ENCODE measurements at places on chromosomes 2 and 18.
A peak's percentile ranks its signal among the peaks of the same experiment; 100 is the strongest.

DNA sequence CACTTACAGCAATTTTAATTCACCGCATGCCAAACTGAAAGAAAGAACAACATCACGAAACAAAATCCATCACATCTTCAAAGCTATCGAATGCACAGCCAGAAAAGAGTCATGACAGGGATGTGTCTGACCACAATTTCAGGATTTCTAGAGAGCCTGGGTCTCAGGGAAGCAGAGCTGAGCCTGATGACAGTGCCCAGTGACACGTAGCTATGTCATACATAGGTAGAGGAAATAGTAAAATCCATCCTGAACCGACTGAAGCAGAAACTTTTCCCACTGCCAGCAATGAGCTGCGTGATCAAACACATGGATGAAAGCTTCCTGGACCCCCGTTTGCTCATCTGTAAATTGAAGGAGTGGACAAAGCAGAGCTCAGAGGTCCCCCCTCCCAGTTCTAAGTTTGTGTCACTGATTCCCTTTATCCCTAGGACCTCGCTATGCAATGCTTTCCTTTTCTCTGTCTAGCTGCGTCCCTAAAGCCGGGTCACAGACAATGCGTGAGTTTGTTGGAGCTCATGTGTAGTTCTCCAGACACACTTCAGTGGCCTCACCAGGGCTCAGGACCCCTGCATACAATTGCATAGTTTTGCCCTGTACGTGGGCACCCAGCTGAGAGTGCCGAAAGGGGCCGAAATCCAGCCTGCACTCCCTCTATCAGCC is 37.6 kb downstream of the CCBE1 start:
- DNase-seq, result no peak

DNA sequence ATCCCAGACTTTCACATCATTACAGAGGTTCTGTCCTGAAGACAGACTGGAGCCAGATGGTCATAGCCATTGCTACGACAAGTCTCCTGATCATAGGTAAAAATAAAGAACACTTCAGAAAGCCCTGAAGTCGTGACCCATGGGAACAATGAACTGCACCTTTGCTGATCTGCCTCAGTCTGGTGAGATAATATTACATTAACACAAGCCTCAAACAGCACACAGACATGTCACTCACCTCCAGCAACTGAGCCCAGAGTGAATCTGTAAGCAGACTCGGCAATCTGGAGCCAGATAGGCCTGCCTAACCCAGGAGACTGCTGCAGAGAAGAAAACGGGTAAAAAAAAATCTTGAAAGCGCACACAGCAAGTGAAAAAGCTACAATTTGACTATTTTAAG is 79.2 kb downstream of the SLC25A12 start:
- DNase-seq, result no peak

- DNase-seq, result no peak
These were observed 305.7 kb downstream of the AGPS start for GRCh38 chr2:177698281-177698680.

DNA sequence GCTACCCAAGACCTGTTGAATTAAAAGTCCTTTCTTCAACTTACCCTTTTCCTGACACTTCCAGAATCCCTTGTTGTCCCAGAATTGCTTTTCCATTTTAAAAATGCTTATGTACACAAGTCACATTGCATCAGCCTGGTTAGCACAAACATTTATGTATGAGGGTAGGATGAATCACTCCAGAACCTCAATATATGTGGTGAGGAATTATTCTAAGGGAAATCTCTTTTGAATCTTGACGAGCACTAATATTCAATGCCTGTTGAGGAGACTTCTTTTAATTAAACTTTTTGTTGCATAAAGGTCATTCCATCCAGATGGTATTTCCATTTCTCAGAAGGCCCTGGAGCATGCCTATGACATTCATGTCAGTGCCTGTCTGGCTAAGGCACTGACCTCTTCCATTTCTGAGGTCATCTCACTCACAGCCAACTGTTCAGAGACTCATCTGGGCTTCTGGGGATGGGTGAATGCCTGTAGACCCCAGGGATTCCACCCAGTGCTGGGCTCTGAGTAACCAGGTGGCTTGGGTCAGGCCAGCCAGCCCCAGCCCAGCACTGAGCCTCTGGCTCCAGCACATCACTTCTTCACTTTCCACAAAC is 28.2 kb downstream of the ACMSD start:
- DNase-seq, result no peak

DNA sequence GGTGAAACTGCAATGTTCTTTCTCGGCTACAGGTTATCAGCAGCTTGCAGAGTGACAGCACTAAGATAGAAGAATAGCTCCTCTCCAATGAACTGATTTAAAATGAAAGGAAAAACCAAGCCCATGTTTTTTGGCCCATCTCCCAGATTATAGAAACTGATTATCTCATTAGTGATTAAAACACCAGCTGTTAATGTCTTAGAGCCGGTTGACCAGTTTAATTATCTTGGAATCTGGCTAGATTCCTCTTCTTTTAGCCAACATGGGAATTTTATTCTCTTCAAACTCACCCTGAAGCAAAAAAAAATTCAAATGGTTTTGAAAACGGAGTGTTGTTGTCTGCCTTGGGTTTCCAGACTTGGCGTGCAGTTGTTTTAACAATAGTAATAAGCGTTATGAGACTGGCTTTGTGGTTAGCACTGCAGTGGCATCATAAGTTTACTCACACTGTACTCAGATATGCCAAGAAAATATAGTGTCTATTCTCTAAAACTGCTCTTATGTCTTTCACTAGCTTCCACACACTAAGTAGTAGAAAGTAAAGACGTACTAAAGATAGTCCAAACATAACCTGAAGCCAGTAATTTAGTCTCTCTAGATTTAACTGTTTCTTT is 665.3 kb downstream of the STK39 start:
- DNase-seq, result no peak

GRCh38 chr2:101521487-101521886 is 46.6 kb upstream of the RFX8 start:
- DNase-seq, result no peak

- no peak for DNase-seq
These were observed 277.4 kb downstream of the TNS1 start for GRCh38 chr2:217725409-217725808.

DNA sequence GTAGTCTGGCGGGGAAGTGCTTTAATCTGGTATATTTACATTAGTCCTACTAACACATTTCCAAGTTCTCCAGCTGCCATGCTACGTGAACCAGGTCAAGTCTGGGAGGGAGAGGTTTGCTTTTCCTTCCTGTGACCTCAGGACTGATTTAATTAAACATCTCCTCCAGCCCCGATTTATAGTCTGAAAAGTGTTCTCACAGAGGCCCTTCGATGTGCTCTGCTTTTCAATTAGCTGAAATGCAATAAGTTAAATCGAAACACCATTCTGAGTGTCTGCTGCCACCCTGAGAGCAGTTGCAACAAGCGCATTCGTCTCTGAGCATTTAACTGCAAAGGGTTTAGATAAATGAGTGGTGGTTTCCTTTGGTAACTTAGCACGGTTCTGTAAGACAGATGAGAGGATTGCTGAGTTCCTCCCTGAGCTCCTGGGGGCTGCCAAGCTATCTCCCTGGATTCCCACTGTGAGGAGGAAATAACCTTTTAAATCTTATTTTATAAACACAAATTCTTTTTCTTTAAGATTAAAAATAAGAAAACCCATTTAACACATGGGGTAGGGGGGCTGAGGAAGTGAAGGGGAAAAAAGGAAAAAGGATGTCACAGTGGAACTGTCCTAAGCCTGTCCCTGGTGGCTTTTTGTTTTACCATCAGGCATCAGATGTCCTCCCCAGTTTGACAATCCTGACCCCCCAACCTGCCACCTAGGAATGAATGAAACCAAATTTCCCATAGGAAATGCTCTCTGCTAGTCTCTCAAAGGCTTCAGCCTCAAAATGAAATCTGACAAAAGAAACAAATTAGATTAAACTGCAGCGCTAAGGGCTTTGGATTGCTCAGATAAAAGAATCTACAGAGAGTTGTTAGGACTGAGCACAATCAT is 56.5 kb upstream of the CREB1 start:
- peak; percentile 65 for DNase-seq

DNA sequence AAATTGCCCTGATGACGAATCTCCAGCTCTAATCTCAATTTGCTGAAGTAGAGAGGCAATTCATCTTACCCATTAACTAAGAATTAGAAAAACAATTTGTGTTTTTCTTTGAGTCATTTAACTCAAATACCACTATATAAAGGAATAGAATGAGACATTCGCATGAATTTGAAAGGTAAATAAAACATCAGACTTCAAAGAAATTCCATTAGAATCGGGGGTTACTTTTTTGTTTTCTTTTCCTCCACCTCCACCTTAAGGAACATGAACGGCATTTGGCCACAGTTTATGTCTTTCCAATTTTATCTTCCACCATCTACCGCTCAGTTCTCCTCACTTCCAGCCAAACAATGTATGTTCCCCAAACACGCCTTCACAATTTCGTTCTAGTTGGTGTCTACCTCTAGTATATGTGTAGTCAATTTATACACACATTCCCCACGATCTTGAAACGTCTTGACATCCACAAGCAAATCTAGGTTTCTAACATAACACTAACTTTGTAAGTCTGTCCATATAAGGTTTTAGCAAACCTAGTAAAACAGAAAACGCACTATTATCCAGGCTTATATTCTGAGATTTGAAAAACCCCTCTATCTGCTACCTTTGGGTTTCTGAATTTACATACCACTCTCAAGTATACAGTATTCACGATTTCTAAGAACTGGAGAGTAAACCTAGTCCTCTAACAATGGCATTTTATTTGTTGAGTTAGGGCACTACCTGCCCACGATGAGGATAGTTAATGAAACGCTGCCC is 1.2 kb upstream of the SMCHD1 start:
- no peak for DNase-seq

GRCh38 chr2:98503481-98504105 is 58.9 kb downstream of the INPP4A start:
- DNase-seq, result no peak
